DMS53 (cell line): ENCODE measurements at places on chromosomes 7 and 10.

GRCh38 chr7:82221152-82221674 lies 222.4 kb downstream of the CACNA2D1 start:
- DNase-seq: no peak

DNA sequence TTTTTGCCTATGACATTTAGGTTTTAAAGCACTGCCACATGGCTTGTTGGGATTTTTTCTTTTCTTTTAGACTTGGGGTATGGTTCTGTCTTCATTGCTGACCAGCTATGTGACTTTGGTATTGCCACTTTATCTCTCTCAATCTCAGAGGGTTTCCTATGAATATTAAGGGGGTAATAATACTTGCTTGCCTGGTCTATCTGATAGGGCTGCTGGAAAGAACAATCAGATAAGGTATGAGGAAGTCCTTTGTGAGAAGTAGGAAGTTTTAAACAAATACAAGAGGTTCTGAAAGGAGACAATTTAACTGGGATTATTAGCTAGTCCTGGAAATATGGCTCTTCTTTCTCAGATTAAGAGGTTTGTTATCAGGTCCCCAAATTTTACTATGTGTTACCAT lies 80.8 kb downstream of the ZNF92 start:
- DNase-seq: no peak

- no peak for DNase-seq
Observed at GRCh38 chr10:131049016-131049415, 262.5 kb downstream of the TCERG1L start.

GRCh38 chr7:117338020-117338419 lies 15.2 kb upstream of the WNT2 start:
- DNase-seq: no peak

GRCh38 chr10:125026036-125026931 lies 84.4 kb downstream of the ZRANB1 start:
- no peak for DNase-seq

- no peak for DNase-seq
Observed at GRCh38 chr10:119231654-119232053, 24.3 kb downstream of the GRK5 start.

GRCh38 chr10:28709001-28709710 lies 31.8 kb downstream of the BAMBI start:
- no peak for DNase-seq
